ENCODE measurements at places on chromosomes 16 and 17. TPM values are rescaled to one million over a fixed set of nuclear protein-coding genes. Genes with fewer than 3 reads are reported as not detected.
A peak's percentile ranks its signal among the peaks of the same experiment; 100 is the strongest.

DNA sequence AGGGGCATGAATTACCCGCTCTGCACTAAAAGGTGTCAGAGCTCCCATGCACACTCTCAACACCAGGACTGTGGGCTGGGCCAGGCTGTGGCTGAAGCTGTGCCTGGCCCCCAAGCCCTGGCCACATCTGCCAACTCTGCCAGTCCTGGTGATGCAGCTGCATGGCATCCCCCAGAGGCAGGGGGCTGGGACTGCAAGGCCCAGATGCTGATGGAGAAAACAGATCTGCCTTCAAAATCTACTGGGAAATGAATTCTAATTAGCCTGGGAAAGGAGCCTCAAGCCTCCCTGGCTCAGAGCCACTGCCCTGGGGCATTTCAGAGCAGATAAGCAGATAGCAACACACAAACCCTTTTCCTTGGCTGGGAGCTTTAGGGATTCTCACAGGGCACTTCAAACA is 3.4 kb downstream of the CHST6 start:
- no peak for DNase-seq

DNA sequence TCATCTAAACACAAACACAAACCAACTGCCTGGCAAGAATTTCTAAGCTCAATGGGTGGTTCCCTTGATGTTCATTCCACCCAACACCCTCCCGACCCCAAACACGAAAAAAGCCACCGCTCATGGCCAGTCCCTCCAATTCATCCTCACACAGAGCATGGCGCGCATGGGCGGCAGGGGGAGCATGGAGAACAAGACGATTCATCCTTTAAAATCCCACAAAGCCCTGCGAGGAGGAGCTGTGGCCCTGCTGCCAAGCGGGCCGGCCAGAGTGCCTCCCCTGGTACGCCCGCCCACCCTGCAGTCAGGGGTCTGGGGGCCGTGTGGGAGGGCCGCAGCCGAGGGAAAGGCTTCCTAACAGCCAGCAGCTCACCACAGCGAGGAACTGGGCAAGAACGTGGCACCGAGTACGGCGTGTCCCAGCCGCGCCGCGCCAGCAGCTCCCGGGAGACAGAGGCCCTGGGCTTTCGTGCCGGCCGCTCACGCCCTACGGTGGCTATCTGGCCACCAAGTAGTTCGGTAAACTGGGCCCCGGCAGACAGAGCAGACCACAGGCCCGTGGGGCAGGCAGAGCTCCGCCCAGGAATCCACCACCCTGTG is 60.9 kb downstream of the KLHDC4 start:
- no peak for DNase-seq

The C17orf50 gene
- total RNA-seq, result not detected

DNA sequence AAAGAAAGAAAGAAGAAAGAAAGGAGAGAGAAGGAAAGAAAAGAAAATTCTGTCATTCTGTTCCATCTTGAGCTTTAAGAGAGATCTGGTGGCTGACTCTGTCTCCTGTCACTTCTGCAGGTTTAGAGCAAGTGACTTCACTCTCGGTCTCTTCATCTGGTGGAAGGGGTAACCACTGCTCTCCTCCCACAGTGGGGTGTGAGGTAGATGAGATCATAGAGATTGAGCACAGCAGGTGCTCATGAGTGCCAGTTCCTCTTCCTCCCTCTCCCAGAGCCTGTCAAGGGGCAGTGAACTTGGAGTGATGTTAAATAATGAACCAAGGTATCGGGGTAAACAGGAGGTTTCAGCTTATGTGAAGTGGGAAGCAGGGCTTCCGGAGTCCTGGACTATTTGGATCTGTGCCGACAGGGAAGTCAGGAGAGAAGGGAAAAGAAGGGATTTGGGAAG is 47.7 kb downstream of the BEAN1 start:
- peak; percentile 40 for DNase-seq

- DNase-seq, result no peak
These were observed 98.6 kb upstream of the PMFBP1 start for GRCh38 chr16:72270531-72270930.

DNA sequence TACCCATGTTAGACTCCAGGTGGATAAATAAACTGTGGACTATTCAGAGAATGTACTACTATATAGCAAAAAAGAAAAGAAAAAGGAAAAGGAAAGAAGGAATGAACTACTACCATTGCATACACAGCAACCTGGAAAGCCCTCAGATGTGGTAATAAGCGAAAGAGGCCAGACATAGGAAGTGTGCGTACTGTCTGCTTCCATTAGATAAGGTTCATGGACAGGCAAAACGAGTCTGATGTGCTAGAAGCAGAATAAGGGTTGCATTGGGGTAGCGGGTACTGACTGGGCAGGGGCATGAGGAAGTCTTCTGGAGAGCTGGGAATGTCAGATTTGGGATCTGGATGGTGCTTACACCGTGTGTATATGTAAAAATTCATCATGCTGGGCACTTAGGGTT is 21.8 kb downstream of the CLEC16A start:
- DNase-seq, result no peak

- DNase-seq, result no peak
These were observed 67.0 kb downstream of the PITPNC1 start for GRCh38 chr17:67443931-67444595.

Measured in osteocyte (in vitro differentiated cells).